ENCODE measurements at places on chromosomes 13 and 19. TPM values are rescaled to one million over a fixed set of nuclear protein-coding genes. Genes with fewer than 3 reads are reported as not detected.

The KIRREL2 gene
- total RNA-seq: 3.9 TPM

The NLRP11 gene
- total RNA-seq: 0.18 TPM

The IL11 gene
- total RNA-seq: 0.41 TPM

The C5AR1 gene
- 8.3 TPM for total RNA-seq

The SRRM5 gene
- total RNA-seq: 0.06 TPM

The APLP1 gene
- 10.3 TPM for total RNA-seq

The CEACAM20 gene
- total RNA-seq: not detected

The NLRP4 gene
- not detected for total RNA-seq

The DKKL1 gene
- 1.5 TPM for total RNA-seq

The VAV1 gene
- total RNA-seq: 6.5 TPM

The EML2 gene
- 26.5 TPM for total RNA-seq

The DHDH gene
- 1.4 TPM for total RNA-seq

The KCNJ14 gene
- 1.2 TPM for total RNA-seq

The SLC7A10 gene
- 3.0 TPM for total RNA-seq

The HSD17B14 gene
- total RNA-seq: 12.0 TPM

The IRGC gene
- total RNA-seq: not detected

The GRK1 gene
- not detected for total RNA-seq

The ZNF304 gene
- 13.6 TPM for total RNA-seq

The TRPC4 gene
- 5.0 TPM for total RNA-seq

The ICAM4 gene
- 3.0 TPM for total RNA-seq

The ZNF229 gene
- total RNA-seq: 10.8 TPM

The ANKRD24 gene
- 1.9 TPM for total RNA-seq

The APOE gene
- 235 TPM for total RNA-seq

The ZNF888 gene
- 15.1 TPM for total RNA-seq

The KIR3DL3 gene
- total RNA-seq: not detected

The ZNF730 gene
- 9.1 TPM for total RNA-seq

The GPR18 gene
- not detected for total RNA-seq

The APBA3 gene
- total RNA-seq: 45.2 TPM

The EPN1 gene
- total RNA-seq: 110 TPM

The DIAPH3 gene
- total RNA-seq: 7.1 TPM

The POSTN gene
- total RNA-seq: 196 TPM

The GRIK5 gene
- total RNA-seq: 20.8 TPM

The CEACAM1 gene
- 14.2 TPM for total RNA-seq

The LSM4 gene
- total RNA-seq: 148 TPM

The PTGER1 gene
- total RNA-seq: 23.0 TPM

The SLC25A42 gene
- 15.6 TPM for total RNA-seq

The STAP2 gene
- total RNA-seq: 22.6 TPM

The ADGRE3 gene
- total RNA-seq: 1.3 TPM

The OR7D2 gene
- total RNA-seq: 0.12 TPM

The ZNF439 gene
- total RNA-seq: 15.8 TPM

Measured in metanephros (tissue), 2 donors.